ENCODE measurements at places on chromosomes 16 and 17. TPM values are rescaled to one million over a fixed set of nuclear protein-coding genes. Genes with fewer than 3 reads are reported as not detected.

The GUCY2D gene
- not detected for total RNA-seq

The GPR179 gene
- not detected for total RNA-seq

The TM4SF5 gene
- total RNA-seq = not detected

The MYH8 gene
- not detected for total RNA-seq
